ENCODE measurements at places on chromosomes 5 and 9. TPM values are rescaled to one million over a fixed set of nuclear protein-coding genes. Genes with fewer than 3 reads are reported as not detected.
A peak's percentile ranks its signal among the peaks of the same experiment; 100 is the strongest.

HAVCR2 gene
- 0.06 TPM for polyA plus RNA-seq

DNA sequence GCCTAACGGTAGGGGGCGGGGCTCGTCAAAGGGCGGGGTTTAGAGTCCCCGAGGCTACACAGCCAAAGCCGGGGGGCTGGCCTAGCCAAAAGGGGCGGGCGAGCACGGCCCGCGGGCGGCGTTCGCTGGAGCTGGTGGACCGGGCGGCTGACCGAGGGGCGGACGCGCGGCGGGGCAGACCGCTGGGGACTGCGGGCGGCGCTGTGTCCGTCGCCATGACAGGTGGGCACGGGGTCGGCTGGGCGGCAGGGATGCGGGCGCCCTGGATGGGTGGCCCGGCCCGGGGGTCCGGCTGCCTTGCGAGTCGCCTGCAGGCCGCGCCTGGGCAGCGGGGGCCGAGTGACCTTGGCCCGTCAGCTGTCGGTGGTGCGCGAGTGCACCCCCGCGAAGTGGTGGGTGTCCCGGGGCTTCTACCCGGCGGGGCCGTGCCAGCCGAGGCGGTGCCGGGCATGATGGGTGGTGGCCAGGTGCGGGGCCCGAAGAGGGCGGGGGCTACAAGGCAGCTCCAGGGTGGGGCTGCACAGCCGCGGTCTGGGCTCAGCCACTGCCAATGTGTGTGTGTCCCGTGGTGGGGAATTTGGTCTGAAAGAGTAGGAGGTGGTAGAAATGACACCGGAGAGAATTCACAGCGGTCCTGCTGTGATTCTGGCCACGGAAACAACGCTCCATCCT lies at the start of gene CARD19:
CARD19 (plus strand) TSS at position 87 of the 672 bp plus-strand sequence; CDS start at position 216, 129 bp downstream.
- no peak for DNase-seq
- peak within 1 kb of the TSS; percentile 79 for H3K4me3 ChIP-seq

DNA sequence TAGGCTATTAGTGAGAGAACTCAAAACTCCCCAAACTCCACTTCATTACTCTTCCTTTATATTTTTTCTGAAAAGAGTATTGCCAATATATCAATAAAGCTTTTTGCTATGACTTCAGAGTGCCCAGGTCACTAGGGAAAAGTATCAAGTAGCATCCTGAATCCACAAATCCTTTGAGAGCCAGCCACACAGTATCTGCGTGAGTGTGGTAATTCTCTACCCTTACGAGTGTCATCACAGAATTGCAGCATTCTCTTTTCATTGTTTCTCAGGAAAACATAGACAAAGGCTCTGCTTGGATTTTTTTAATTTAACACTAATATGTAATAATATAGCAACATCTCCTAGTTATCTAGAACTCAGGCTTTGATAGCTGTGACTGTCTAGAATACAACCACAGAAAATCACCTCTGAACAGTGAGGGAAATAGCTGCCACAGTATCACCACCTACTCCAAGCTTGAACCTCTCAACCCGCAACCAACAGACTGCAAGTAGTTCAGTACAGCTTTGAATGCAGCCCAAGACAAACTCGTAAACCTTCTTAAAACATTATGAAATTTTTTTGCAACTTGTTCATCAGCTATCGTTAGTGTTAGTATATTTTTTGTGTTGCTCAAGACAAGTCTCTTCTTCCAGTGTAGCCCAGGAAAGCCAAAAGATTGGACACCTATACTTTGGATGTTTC lies 79.3 kb upstream of the CCDC152 start:
- no peaks in the 10 kb centered on the region for H3K4me1 ChIP-seq
- H3K27ac ChIP-seq, result no peak overlapping the region
- no peaks in the 10 kb centered on the region for H3K27me3 ChIP-seq
- no peak for DNase-seq
- H3K36me3 ChIP-seq, result no peaks in the 10 kb centered on the region
- H3K4me3 ChIP-seq, result no peak overlapping the region

- no peak overlapping the region for H3K27ac ChIP-seq
- H3K36me3 ChIP-seq, result no peaks in the 10 kb centered on the region
- no peak for DNase-seq
These were observed 55.7 kb downstream of the SH3TC2 start for GRCh38 chr5:149007174-149007573.

GABRA1 gene
- 4.7 TPM for polyA plus RNA-seq

SPINK13 gene
- not detected for polyA plus RNA-seq

CTXN3 gene
- polyA plus RNA-seq, result not detected

- no peaks in the 10 kb centered on the region for H3K4me1 ChIP-seq
- no peak overlapping the region for H3K27ac ChIP-seq
- no peaks in the 10 kb centered on the region for H3K36me3 ChIP-seq
- DNase-seq, result no peak
- no peak overlapping the region for H3K4me3 ChIP-seq
- H3K27me3 ChIP-seq, result no peaks in the 10 kb centered on the region
These were observed 117.4 kb downstream of the ADAMTS12 start for GRCh38 chr5:33774341-33774740.

DNA sequence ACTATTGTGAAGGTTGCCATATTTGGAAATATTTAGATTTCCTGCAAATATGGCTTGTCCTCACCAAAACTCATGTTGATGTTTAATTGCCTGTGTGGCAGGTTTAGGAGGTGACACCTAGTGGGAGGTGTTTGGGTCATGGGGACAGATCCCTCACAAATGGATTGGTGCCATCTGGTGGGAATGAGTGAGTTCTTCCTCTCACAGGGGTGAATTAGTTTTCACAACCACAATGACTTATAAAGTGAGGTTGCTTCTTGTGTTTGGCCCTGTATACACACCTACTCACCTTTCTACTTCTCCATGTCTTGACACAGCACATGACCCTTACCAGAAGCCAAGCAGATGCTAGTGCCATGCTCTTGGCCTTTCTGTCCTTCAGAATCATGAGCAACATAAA lies 41.1 kb downstream of the ISOC1 start:
- H3K36me3 ChIP-seq, result no peaks in the 10 kb centered on the region
- H3K4me1 ChIP-seq, result no peaks in the 10 kb centered on the region
- H3K27ac ChIP-seq, result no peak overlapping the region
- H3K27me3 ChIP-seq, result no peaks in the 10 kb centered on the region
- H3K4me3 ChIP-seq, result no peak overlapping the region
- no peak for DNase-seq

DNA sequence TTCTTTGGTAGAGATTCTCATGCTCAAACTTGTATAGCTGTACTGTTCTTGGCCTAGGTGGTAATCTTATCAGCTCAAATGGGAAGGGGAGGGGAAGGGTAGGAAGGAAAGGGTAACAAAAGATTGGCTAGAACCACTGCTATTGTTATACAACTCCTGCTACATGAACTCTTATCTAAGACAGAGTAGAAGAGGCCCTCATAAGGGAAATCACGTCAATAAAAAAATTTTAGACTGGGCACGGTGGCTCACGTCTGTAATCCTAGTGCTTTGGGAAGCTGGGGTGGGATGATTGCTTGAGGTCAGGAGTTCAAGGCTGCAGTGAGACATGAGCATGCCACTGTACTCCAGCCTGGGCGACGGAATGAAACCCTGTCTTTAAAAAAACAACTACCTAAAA lies 15.9 kb downstream of the STOM start:
- no peak overlapping the region for H3K4me3 ChIP-seq
- no peaks in the 10 kb centered on the region for H3K27me3 ChIP-seq
- no peaks in the 10 kb centered on the region for H3K36me3 ChIP-seq

PCDHB2 gene
- polyA plus RNA-seq, result 29.2 TPM

All from H1 (cell line).